ENCODE measurements at places on chromosomes 2 and 18.

- no peak for DNase-seq
Observed at GRCh38 chr2:150846691-150847090, 359.2 kb upstream of the RND3 start.

DNA sequence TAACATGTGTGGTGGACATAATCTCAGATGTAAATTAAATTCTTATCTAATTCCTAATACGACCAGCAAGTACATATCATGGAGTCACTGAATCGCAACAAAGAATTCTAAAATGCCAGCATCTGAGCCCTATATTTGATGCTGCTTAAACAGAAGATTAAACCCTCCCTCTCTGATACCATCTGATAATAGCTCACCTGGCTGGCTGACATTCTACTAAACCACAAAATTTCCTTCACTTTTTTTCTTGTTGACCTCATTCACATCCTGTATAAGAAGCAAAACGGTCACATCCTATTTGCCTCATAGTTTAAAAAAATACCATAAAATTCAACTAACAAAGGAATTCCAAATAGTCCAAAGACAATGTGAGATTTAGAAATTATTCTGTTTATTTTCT is 371.6 kb upstream of the SLC8A1 start:
- DNase-seq, result no peak

DNA sequence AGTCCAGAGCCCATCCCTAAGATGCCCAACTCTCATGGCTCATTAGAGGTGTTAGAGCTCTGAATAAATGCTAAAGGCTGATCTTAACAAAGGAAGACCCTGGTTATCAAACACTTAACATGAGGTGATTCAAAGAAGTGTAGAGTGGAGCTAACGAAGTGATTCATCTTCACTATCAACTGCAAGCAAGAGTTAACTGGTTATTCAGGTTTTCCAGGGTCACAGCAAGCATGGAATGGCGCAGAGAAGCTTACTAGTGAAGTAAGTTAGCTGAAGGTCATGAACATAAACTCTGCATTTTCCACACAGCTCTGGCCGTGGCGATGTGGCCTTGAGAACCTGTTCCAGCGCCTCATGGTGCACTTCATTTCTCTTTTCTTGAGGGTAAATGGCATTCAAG is 17.0 kb downstream of the RND3 start:
- no peak for DNase-seq

DNA sequence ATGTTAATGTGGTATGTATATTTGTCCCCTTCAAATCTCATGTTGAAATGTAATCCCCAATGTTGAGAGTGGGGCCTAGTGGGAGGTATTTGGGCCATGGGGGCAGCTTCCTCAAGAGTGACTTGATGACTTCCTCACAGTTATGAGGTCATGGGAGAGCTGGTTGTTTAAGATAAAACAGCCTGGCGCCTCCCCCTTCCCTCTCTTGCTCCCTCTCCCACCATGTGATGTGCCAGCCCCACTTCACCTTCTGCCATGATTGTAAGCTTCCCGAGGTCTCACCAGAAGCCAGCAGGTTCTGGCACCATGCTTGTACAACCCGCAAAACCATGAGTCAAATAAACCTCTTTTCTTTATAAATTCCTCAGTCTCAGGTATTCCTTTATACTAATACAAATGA is 258.3 kb upstream of the POU3F3 start:
- no peak for DNase-seq

- no peak for DNase-seq
Observed at GRCh38 chr2:11933854-11934253, 187.4 kb downstream of the LPIN1 start.

DNA sequence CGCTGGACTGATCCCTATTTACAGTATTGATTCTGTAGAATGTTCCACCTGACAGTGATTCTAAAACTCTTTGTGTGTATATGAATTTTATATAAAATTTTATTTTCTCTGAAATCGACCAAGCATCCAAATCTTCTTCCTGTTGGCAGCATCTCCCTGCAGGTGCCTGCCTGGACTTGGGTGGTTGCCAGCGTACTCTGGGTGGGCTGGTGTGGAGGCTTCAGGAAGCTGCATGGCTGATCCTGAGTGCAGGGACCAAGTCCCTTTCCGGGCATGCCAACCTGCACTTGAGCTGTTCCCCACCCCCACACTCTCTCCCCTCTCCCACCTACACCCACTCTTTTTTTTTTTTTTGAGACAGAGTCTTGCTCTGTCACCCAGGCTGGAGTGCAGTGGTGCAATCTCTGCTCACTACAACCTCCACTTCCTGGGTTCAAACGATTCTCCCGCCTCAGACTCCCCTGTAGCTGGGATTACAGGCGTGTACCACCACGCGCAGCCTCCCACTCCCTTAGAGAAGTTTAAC is 53.2 kb upstream of the ALKAL2 start:
- no peak for DNase-seq

DNA sequence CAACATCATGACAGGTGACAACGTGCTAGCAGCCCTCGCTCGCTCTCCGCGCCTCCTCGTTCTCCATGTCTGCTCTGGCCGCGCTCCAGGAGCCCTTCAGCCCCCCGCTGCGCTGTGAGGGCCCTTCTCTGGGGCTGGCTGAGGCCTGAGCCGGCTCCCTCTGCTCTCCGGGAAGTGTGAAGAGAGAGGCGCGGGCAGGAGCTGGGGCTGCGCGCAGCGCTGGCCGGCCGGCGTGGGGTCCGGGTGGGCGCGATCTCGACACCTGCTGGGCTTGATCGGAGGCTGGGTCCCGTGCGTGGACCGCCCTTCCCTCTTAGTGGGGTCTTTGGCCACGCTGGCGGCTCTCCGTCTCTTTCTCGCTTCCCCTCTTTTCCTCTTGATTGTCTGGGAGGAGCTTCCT is 195.5 kb downstream of the ANKRD30BL start:
- DNase-seq, result no peak

DNA sequence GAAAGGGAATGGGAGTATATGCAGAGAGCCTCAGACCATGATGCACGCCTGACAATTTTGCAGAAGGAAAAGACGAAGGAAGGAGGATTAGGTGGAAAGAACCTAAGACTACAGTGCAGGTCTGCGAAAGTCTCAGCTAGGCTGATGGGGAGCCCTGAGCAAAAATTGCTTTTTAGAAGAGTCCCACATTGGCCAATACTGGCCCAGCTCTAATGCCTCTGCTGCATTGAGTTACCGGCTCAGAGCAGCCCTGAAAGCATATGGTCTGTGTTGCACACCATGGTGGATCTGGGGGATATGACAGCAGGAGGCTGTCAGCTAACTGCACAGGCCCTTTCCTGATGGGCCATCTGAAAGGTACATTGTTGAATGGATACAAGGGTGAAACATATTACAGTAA is 48.3 kb upstream of the CAVIN2 start:
- DNase-seq, result no peak

DNA sequence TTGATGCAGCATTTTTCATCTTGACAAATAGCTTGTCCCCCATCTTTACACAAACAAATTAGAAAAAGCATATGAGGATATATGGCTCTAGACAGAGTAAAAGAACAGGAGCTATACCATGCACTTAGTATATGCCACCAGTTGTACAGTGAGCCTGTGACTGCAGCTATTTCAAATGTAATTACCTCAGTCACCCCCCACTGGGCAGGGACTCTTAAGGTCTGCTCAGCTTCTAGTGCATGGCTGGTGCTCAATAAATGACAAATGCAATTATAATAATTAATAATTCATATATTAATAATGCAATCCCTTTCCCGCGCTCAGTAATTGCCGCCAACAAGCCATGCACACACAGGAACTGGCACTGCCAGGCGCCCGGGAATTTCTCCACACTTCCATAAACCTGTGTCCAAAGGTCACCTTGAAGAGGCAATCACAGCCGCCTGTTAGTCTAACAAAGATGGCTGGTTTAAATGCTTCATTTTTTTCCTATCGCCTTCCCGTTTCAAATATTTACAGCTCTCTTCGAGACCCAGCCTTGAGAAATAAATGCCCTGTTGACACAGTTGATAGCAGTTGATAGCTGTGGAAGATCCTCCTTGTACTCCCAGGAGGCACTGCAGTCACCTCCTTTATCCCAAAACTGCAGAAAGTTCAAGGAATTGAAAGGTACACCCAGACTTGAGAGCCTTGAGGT is 156.6 kb downstream of the INO80D start:
- DNase-seq, result no peak

GRCh38 chr2:127020536-127020935 is 86.4 kb downstream of the BIN1 start:
- no peak for DNase-seq

DNA sequence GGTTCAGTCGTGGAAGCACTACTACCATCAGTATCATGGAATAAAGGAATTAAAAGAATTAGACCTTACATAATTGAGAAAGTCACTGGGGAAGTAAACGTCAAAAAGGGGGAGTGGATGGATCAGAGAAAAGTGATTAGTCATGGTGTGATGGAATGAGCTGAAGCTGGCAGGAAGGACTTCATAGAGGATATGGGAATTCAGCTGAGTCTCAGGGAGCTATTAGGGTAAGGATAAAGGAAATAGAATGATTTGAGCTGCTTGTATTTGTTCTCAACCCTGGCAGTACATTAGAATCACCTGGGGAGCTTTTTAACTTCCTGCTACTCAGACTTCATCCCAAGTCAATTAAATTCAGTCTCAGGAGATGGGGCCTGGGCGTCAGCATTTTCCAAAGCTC is 53.4 kb upstream of the SETBP1 start:
- no peak for DNase-seq

GRCh38 chr2:226705133-226705886 is 94.3 kb downstream of the IRS1 start:
- DNase-seq, result no peak

DNA sequence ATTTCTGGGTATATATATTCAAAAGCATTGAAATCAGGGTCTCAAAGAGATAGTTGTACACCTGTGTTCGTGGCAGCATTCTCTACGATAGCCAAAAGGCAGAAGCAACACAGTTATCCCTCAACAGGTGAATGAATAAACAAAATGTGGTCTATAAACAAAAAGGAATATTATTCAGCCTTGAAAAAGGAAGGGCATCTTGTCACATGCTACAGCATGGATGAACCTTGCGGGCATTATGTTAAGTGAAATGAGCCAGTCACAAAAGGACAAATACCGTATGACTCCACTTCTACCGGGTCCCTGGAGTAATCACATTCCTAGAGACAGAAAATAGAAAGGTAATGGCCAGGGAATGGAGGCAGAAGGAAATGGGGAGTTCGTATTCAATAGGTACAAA is 228.8 kb downstream of the SH3BP4 start:
- no peak for DNase-seq

- no peak for DNase-seq
Observed at GRCh38 chr2:170716851-170717598, 1.9 kb downstream of the SP5 start.
